Stimulated activated CD4-positive, alpha-beta T cell treated with anti-CD3 and anti-CD28 coated beads, Interleukin-1b, Interleukin-23, amount 100 ng/mL, for 4 hours (primary cell): ENCODE measurements at places on chromosomes 7 and 10.
A peak's percentile ranks its signal among the peaks of the same experiment; 100 is the strongest.

GRCh38 chr10:17169803-17170202 is 31.7 kb downstream of the TRDMT1 start:
- DNase-seq, result no peak

GRCh38 chr10:95560278-95561176 is 644 bp downstream of the SORBS1 start:
- DNase-seq, result peak; percentile 12

- DNase-seq, result no peak
These were observed 865.2 kb upstream of the GHITM start for GRCh38 chr10:83274088-83274487.

DNA sequence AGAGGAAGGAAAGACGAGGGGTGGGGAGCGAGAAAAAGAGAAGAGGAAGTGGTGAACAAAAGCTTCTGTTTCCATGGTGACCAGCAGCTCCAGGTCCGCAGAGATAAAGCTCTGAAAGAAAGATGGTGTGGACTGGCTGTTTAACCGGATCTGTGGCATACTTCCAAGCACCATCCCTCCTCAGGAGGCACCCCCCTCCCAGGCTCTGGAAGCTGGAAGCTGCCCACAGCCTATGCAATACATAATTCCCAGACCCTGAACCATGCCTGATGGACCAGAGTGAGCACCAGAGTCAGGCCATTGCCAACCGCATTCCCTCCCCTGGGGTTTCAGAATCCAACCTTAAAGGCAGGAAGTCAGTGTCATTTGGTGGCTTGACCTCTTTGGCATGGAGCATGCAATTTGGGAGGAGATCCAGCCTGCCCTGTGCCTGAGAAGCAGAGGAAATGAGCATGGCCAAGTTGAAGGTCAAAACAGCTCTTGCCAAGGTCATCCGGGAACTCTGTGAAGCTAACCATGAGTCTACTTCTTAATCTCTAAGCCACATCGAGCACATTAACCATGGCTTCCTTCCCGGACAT is 22.2 kb upstream of the CPXM2 start:
- no peak for DNase-seq

DNA sequence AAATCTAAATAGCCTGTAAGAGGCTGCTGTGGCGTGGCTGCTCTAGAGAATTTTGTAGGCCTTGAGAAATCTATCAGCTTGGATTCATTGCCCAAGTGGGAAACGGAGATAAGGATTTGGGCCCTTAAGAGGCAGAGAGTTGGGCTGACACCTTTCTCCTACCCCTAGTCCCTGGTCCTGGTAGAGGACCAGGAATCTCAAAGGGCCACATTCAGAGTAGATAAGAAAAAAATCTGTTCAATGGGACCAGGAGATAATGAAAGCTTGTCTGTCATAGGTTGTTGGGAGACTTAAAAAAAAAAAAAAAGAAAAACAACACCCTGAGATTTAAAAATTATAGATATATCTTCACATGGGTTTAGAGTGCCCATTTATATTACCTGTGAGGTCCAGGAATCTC is 17.8 kb downstream of the TMEM209 start:
- DNase-seq, result no peak

DNA sequence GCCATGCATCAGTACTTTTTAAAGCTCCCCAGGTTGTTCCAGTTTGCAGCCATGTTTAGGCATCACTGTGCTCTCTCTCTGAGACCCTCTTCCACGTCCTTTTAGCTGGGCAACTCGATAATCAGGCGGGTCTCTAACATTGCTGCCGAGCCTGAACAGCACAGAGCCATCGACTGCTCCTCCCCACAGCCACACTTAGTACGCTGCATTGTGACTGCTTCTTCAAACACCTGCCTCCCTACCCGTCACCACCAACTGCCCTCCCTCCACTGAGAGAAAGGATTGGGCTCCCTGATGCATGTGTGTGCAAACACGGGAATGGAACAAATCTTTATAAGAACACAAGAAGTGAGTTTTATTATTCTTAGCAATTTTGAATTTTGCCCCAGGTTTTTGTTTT is 11.4 kb upstream of the TACR2 start:
- no peak for DNase-seq
